ENCODE measurements at places on chromosomes 6 and 20.

DNA sequence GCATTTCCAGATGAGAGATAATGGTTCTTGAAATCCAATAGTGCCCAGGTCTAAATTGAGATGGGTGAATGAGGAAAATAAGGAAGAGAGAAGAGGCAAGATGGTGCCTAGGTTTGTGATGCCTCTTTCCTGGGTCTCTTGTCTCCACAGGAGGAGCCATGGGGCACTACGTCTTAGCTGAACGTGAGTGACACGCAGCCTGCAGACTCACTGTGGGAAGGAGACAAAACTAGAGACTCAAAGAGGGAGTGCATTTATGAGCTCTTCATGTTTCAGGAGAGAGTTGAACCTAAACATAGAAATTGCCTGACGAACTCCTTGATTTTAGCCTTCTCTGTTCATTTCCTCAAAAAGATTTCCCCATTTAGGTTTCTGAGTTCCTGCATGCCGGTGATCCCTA is 6.8 kb downstream of the HFE start:
- DNase-seq: no peak

GRCh38 chr20:45153147-45153546 is 21.6 kb upstream of the PI3 start:
- DNase-seq: no peak

DNA sequence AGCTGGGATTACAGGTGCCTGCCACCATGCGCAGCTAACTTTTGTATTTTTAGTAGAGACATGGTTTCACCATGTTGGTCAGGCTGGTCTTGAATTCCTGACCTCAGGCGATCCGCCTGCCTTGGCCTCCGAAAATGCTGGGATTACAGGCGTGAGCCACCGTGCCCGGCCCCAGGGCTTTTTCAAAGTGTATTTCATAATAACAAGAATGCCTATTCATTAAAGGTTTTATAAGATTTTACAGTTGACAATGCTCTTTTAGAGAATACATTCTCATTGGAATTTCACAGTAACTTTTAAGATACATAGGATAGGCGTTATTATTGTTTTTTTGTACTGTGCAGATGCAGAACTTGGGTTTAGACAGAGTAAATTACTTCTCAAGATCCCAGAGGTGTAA is 52.6 kb upstream of the PTPRK start:
- no peak for DNase-seq

DNA sequence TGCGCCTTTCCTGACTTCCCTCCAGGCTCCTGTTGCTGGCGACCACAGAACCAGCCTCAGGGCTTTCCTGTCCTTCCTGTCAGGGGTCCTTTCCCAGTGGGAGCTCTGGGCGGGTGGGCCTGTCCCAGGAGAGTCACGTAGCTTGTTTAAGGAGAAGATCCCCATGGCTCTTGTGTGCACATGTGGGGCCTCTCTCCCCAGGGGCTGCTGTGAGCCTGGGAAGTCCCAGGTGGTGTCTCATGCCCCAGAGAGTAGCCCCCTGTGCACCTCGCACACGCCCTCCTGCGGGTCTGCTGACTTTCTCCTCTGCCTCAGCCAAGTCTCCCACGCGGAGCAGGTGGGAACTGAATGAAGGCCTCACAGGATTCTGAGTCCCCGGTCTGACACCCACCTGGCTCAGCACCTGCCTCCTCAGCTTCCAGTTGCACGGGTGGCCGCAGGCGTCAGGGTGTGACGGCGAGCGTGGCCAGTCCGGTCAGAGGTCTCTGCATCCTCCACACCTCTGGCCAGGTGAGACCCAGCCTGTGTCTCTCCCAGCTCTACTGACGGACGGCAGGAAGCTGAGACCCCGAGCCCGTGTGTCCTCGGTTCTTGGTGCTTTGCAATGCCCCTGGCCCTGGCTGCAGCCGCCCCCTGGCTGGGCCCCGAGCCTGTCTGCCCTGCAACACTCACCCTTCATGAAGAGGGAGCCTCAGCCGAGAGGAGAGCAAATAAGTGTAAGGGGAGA is 5.6 kb upstream of the NKAIN4 start:
- DNase-seq: no peak

GRCh38 chr20:33556246-33556645 is 66.3 kb downstream of the CBFA2T2 start:
- no peak for DNase-seq

DNA sequence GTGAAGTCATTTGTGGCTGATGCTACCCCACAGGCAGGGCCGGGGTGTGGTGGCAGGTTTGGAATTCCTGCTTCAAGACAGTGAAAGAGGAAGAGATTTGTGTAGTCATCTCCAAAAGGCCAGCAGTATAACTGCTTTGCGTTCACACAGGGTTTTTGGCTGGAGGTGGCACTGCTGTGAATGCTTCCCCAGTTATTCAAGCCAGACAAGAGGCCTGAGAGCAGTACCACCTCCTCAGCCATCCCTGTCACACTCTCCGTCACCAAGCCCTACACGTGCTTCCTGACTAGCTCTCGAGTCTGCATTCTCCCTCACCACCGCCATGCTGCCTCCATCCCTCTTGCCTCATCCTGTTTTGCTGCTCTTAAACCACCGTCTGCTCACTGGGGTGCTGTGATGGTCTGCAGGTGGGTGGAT is 23.9 kb downstream of the ARMC2 start:
- no peak for DNase-seq

GRCh38 chr6:155171109-155171746 is 92.6 kb upstream of the CLDN20 start:
- DNase-seq: peak; percentile 33

DNA sequence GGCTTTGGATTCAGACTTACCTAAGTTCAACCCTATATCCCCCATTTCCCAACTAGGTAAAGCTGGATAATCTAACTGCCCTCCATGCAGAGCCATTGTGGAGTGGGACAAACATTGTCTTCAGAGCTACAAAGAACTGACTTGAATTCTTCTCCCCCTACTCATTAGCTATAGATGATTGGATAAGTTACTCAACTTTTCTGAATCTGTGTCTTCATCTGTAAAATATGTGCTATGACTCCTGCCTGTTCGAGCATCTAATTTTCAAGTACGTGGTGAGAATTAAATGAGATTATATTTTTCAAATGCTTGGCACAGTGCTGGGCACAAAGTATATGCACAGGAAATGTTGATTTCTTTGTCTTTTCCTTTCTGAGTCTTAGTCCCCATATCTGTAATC is 240.3 kb upstream of the TCF21 start:
- no peak for DNase-seq

GRCh38 chr6:168838037-168838399 is 397.0 kb downstream of the SMOC2 start:
- no peak for DNase-seq

GRCh38 chr20:14142171-14142570 is 146.9 kb downstream of the MACROD2 start:
- no peak for DNase-seq

DNA sequence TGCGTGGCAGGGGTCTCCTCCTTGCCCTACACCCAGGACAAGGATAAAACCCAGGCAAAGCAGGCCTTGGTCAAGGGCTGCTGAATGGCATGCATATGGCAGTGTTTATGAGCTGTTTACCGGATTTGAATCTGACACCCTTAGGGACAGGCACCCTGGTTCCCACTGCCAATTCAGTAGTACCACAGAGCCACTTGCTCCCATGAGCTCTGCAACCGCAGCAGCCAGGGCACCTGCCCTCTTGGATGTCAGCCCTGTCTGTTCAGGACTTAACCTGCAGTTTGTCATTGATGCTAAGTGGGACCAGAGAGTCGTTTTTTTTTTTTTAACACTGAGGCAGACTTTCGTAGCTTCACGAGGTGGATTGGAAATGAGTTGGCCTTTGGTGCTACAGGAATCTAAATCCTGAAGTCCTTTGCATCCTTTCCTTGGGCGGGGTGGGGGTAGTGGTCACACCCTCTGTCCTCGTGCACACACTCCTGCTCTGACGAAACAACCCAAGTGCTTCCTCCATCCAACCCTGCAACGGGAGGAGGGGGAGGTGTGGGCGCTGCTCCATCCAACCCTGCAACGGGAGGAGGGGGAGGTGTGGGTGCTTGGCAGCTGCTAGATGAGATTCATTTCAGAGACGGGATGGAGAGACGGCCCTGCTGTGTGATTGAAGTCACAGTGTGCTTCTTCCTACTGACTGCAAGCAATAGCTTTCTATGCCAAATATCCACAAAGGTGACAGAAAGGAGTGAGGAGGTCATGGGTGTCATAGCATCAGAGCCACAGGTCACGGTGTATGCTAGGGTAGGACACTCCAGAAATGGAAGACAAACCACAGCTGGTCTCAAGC is 166.5 kb downstream of the SMOC2 start:
- DNase-seq: no peak

- no peak for DNase-seq
Measured at GRCh38 chr6:117205876-117206275, 59.5 kb upstream of the VGLL2 start.

DNA sequence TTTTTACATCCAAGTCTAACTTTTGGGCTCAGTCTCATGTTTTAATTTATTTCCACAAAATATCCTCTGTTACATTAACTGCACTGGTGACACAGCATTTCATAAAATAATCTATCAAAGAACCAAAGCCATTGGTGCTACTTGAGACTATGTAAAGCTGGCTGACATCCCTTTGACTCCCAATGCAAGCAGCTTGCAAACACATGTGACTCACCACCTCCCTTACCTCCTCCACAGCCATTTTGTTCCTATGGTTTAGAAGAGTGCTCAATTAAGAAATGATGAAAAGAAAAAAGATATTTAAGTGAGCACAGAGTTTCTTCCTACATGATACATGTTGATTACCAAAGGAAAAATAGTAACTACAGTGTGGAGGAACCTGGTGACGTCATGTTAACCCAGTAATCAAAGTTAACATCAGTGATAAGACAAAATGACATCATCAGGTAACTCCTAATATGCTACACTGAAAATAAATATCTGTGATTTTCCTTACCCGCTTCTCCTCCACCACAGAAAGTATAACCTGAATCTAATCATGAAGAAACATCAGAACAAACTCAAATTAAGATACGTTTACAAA is 53.3 kb upstream of the LGSN start:
- DNase-seq: no peak

DNA sequence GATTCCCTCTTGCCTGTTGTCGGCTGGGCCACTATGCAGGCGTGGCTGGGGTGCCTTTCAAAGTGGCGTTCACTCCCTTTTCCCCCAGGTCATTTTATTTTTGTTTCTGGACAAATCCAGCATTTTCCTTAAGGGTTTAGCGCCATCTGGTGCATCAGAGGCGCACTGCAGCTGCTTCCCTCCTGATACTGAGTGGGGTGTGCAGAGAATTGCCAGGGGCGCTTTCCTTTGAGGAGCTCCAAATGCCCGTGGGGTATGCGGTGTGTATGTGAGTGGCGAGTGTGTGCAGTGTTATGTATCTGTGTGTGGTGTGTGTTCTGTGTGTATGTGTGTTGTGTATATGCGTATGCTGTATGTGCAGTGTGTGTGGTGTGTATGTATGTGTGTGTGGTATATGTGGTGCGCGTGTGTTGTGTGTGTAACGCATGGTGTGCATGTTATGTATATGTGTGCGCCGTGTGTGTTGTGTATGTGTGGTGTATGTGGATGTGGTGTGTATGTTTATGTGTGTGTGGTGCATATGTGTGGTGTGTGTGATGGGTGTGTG is 100.1 kb upstream of the AGPAT4 start:
- DNase-seq: peak; percentile 68

GRCh38 chr6:134289204-134289575 is 28.7 kb downstream of the SGK1 start:
- DNase-seq: no peak

DNA sequence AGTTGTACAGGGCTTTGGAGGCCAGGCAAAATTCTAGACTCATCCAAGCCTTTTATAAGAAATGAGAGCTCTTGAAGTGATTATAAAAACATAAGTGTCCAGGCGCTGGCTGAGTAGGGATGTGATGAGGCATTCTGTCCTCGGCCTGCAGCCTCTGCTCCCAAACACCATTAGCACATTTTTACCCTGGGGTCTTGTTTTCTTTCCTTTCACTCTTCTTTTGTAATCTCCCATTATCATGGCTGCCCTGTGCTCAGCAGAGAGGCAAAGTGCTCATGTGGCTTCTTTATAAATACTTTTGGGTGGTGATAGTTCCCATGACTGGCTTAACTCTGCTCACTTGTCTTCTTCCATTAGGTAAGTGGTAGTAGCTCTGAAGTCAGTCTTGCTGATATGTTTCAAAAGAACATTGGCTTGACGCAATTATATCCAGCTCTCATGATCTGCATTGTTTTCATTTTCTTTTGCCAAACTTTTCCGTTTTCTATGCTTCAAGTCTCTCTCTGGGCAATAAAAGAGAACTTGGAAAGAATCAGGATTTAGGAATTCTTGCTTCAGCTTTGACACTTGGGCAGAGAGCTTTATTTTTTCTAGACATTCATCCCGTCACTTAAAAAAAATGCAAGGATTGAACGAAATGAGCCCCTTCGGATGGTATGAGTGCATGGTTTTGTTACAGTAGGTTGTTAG is 61.1 kb downstream of the CAP2 start:
- no peak for DNase-seq

- DNase-seq: peak; percentile 62
Measured at GRCh38 chr6:156256161-156256560, 521.0 kb upstream of the ARID1B start.

GRCh38 chr20:38267296-38267695 is 6.8 kb upstream of the KIAA1755 start:
- no peak for DNase-seq

All from hematopoietic multipotent progenitor cell treated with erythropoietin and hydrocortisone succinate and interleukin-3 and kit ligand, for 8 days (in vitro differentiated cells).